Activated naive CD4-positive, alpha-beta T cell treated with Interleukin-2 at 50 U/mL for 16 hours (primary cell): ENCODE measurements at places on chromosomes 4 and X.

GRCh38 chrX:99663136-99663535 lies 746.9 kb downstream of the PCDH19 start:
- no peak for DNase-seq

DNA sequence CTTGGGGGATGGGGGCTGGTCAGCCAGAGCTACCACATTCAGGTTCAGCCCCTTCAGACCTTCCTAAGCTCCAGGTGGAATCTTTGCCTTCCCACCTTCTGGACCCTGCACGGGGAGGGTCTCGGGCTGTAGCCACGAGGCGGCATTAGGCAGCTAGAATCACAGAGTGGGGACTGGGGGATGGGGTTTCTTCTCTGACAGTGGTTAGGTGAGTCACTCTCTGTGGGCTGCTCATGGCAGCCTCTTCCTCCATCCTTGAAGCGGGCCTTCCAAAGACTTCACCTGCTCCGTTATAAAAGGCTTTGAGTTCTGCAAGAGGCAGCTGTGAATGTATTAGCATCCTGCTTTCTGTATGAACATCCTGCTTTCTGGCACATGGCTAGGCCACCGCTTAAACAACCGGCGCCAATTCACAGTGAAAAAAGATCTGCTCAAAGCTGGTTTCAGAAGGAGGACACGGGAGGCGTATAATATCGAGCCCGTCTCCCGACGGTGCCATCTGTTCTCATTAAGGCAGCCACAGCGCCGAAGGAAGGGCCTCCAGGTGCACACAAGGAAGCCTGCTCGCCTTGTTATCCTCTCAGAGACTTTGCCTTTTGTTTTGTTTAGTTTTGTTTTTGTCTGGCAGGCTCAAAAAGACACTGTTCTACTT lies 74.3 kb upstream of the IGFBP7 start:
- DNase-seq, result no peak

GRCh38 chr4:127352220-127353113 lies 280.3 kb upstream of the INTU start:
- DNase-seq, result no peak

GRCh38 chr4:11596989-11597388 lies 168.3 kb upstream of the HS3ST1 start:
- DNase-seq, result no peak

DNA sequence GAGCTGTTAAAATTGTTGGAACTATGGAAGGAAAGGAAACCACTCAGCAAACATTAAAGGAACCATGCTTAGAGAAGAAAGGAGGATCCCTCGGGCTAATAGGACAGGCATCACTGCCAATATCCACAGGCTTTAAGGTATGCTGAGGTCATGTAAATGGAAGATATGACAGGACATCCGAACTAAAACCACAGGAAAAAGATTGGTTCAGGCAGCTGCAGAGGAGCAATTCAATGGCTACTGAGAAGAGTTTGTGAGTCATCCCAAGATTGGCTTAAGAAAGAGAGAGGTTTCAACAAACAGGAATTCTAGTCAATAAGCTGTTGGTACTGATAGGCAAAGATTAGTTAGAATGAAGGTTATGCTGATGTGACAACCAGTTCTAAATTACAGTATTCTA lies 106.4 kb upstream of the FAM241A start:
- DNase-seq, result no peak

DNA sequence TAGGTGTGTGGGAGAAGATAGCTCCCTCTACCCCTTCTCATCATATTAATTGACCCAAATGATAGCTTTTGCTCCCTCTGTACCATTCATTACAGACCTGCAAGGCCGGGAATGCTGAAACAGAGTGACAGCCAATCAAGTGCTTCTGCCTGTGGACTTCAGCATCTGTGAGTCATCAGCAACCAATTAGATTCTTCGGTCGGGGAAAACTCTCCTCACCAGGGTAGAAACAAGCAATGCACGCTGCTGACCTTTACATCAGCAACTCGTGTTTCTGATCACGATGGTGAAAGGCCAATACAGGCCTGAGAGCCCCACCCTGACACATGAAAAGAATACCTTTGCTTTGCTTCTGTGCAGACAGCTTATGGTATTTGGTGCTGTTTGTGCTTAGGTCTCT lies 347.2 kb upstream of the DDX53 start:
- DNase-seq, result no peak

DNA sequence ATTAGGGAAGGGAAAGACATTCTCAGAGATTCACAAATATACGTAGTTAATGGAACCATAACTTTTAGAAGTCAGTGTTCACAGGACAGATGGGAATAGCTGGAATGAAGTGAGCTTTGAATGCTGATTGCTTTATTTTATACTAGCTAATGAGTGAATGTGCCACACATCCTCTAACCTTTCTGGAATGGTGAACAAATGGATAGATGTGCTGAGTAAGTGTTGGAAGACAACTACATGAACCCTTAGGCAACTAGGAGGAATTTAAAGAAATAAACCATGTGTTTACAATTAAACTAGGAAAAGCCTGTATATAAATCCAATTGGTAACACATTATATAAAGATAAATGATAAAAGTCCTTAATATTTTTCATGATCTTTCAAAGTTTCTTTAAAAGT lies 91.6 kb upstream of the LIMCH1 start:
- DNase-seq, result no peak

- DNase-seq, result no peak
These were observed 142.3 kb downstream of the PAPSS1 start for GRCh38 chr4:107577743-107578142.

GRCh38 chrX:118208481-118208880 lies 91.9 kb upstream of the KLHL13 start:
- no peak for DNase-seq

DNA sequence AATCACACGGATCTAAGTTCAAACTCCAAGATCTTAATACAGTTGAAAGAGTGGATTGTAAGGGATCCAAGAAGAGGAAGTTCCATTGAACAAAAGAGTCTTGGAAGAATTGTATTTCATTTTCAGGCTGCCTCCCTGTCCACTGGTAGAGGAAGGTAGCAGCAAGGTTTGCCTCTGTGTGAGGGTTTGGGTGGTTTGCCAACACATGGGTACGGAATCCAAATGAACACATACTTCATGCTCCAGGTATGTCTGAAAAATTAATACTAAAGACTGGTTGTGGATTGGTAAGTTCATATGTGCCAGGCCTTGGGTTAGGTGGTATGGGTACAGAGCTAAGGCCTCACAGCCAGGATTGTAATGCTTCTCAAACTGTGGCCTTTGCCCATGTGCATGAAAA lies 523.6 kb upstream of the BOD1L1 start:
- no peak for DNase-seq

DNA sequence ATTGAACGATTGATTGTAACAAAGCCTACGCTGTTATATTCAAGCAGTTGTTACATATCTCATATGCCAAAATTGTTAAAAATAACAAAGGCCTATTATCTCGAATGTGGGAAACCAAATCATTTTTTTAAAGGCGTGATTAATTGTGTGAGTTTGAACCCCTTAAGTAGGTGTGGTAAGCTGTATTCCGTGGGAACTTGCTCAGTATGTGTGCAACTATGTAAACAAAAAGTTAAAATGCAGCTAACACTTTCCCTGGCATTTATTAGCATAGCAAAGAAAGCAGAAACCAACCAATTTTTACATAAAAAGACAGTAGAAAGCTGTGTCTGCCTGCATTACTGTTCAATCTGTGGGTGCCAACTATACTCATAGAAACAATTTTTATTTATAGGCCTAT lies 166.0 kb upstream of the HAND2 start:
- no peak for DNase-seq

DNA sequence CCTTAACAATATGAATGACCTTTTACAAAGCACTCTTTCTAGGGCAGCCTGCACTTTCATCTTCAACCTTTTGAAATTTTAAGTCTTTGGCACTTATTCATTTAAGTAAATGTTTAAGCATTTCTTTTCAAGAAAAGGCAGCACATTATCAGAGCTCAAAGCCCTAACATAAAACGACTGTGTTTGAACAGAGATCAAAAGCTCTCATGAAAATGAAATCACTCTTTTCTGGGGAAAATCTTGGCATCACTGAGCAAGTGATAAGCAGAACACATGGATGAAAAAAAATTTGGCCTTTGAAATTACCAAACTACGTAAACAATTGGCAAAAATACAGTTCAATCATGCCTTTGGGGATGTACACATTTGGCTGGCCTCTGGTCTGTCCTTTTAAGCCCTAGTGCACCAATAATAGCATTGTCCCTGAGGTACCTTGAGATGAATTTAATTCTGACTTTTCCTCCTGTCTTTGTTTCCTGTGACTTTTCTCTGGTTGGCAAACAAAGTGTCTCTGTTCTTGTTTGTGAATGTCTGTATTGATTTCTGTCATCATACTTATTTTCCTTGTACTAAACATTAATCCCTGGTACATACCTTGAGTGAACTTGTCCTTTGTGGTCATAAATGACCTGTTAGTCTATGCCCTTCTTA lies 12.9 kb upstream of the ODAM start:
- DNase-seq, result no peak

GRCh38 chrX:74251006-74251930 lies 52.7 kb upstream of the ZCCHC13 start:
- DNase-seq, result no peak

DNA sequence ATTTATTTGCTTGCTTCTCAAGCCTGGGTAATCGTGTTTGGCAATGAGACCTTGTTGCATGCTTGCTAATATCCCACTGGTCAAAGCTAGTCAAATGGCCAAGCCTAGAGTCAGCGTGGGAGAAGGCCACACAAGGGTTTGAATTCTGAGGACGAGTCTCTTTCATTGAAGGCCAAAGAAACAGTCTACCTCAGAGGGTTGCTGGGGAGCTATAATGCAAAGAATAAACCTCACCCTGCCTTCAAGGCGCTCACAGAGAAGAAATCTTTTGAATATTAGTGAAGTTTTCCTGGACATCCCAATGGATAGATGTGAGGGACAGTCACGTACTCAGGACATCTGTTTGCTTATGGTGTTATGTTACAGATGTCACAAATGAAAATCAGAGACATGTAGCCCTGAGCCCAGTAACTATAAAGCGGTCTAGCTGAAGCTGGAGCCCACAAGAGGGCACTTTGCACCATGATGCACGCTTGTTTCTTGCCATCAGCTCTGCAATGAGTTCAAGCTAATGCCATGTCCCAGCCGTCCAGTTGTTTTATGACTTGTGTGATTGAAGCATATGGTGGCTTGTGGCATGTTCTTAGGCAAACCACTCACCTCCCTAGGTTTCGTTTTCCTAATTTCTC lies 1.1 kb upstream of the TLR3 start:
- DNase-seq, result peak; percentile 18

- no peak for DNase-seq
These were observed at the start of gene CYSLTR1 for GRCh38 chrX:78327370-78328086. TSS of gene CYSLTR1 (minus strand) at chrX:78327611. CDS start at chrX:78273746, 53,865 bp downstream.

GRCh38 chrX:39162322-39162735 lies 361.1 kb downstream of the MID1IP1 start:
- peak; percentile 55 for DNase-seq

GRCh38 chr4:122798101-122798500 lies 28.5 kb upstream of the FGF2 start:
- DNase-seq, result no peak

- DNase-seq, result peak; percentile 32
These were observed 2.9 kb downstream of the MAML3 start for GRCh38 chr4:140150886-140151698.

- no peak for DNase-seq
These were observed 777 bp upstream of the WDFY3 start for GRCh38 chr4:84967243-84967690.
